ENCODE measurements at places on chromosomes 4 and X. TPM values are rescaled to one million over a fixed set of nuclear protein-coding genes. Genes with fewer than 3 reads are reported as not detected.

PAGE4 gene
- total RNA-seq = not detected

ARAP2 gene
- total RNA-seq = 0.11 TPM

TKTL2 gene
- not detected for total RNA-seq

CTAG1B gene
- total RNA-seq = not detected

HHIP gene
- 61.1 TPM for total RNA-seq

PRAF2 gene
- 3.2 TPM for total RNA-seq

CCDC120 gene
- total RNA-seq = 0.54 TPM

DAPP1 gene
- not detected for total RNA-seq

SLC6A14 gene
- not detected for total RNA-seq

UTP3 gene
- total RNA-seq = 17.0 TPM

NBDY gene
- 6.8 TPM for total RNA-seq

USP26 gene
- total RNA-seq = not detected

SOWAHB gene
- not detected for total RNA-seq

NR3C2 gene
- 7.6 TPM for total RNA-seq

YY2 gene
- 1.1 TPM for total RNA-seq

PHOX2B gene
- total RNA-seq = not detected

ZAR1 gene
- total RNA-seq = not detected

ANXA10 gene
- not detected for total RNA-seq

CCKAR gene
- total RNA-seq = not detected

S100G gene
- total RNA-seq = not detected

DACH2 gene
- total RNA-seq = not detected

CORIN gene
- total RNA-seq = under 0.01 TPM

CXCL5 gene
- 0.09 TPM for total RNA-seq

ZNF732 gene
- 0.60 TPM for total RNA-seq

PLK4 gene
- 3.6 TPM for total RNA-seq

SMIM43 gene
- 0.09 TPM for total RNA-seq

GPRASP3 gene
- total RNA-seq = 6.0 TPM

IL9R gene
- not detected for total RNA-seq

FAT4 gene
- 62.5 TPM for total RNA-seq

FAT1 gene
- 1.6 TPM for total RNA-seq

KDR gene
- total RNA-seq = 425 TPM

XAGE2 gene
- not detected for total RNA-seq

MAGEC3 gene
- total RNA-seq = not detected

MAGEB10 gene
- total RNA-seq = not detected

PLXNA3 gene
- 3.3 TPM for total RNA-seq

GPR143 gene
- total RNA-seq = 4.4 TPM

LRRC66 gene
- total RNA-seq = under 0.01 TPM

NPY1R gene
- under 0.01 TPM for total RNA-seq

AMBN gene
- not detected for total RNA-seq

ADD1 gene
- 174 TPM for total RNA-seq

AKAP14 gene
- not detected for total RNA-seq

Measured in dermis lymphatic vessel endothelial cell (primary cell).